ENCODE measurements at places on chromosomes 16 and 17.

- DNase-seq, result no peak
Measured at GRCh38 chr17:39745335-39746144, 7.8 kb downstream of the GRB7 start.

- no peak for DNase-seq
Measured at GRCh38 chr16:50079397-50080140, 13.8 kb downstream of the HEATR3 start.

- no peak for DNase-seq
Measured at GRCh38 chr17:79461041-79461440, 149.8 kb downstream of the RBFOX3 start.

GRCh38 chr16:47499080-47499699 lies 38.1 kb downstream of the PHKB start:
- DNase-seq, result no peak

DNA sequence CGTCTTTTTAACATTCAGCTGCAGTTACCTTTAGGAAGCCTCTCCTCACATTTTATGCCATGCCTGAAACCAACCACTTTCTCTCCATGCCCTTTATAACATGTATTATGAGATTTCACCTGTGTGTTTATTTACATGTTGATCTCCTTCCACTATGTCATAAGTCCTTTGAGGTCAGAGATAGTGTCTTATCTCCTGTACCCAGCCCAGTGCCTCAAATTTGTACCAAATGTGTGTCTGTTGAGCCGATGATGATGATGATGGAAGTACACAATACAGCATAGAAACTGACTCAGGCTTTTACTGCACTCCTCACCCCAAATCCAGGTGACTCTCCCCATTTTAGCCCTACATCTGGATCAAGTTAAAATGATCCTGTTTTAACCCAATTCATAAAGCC lies 179.5 kb upstream of the CACNG5 start:
- no peak for DNase-seq

DNA sequence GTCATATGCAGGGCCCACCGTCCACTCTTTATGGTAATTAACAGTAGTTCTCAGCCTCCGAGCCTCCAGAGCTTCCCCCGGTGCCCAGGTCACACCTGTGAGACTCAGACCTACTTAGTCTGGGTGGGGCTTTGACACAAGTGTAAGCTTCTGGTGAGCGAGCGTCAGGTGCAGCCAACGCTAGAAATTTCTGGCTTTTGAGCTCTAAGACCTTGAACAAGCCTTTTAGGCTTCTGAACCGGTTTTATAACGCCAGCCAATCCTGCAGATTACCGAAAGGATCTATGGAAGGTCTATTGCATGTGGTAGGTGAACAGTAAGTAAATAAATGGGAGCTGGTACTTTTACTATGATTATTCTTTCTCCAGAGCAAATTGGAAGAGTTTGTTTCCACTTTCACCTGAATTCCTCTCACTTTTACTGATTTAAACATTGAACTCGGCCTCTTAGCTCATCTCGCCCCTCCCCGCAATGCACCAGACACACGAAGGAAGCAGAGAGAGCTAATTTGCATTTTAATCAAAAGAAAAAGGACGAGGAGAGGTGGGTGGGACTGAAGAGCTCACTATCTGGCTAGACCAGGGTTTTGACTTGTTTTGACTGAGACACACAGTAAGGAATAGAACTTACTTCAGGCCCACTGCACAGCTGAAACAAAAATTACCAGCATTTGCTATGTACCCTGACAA lies 47.1 kb downstream of the ABAT start:
- no peak for DNase-seq
